ENCODE measurements at places on chromosomes 2 and 18.

DNA sequence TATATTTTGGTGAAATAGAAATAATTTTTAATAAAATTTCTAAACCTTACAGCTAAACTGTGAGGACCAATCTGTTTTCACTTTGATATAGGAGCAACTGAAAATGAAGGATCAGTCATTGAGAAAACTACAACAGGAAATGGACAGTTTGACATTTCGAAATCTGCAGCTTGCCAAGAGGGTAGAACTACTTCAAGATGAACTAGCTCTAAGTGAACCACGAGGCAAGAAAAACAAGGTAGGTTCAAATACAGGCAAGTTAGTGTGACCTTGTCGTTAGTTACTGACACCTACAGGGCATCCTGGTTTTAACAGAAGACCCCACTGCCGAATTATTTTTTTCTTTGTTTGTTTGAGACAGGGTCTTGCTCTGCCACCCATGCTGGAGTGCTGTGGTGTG, 75.5 kb upstream of the STON1 start:
- DNase-seq, result no peak

- DNase-seq, result peak; percentile 73
Measured at GRCh38 chr2:227884511-227884947, 13.1 kb downstream of the DAW1 start.

GRCh38 chr2:190582736-190583506, 48.4 kb upstream of the NEMP2 start:
- DNase-seq, result no peak

DNA sequence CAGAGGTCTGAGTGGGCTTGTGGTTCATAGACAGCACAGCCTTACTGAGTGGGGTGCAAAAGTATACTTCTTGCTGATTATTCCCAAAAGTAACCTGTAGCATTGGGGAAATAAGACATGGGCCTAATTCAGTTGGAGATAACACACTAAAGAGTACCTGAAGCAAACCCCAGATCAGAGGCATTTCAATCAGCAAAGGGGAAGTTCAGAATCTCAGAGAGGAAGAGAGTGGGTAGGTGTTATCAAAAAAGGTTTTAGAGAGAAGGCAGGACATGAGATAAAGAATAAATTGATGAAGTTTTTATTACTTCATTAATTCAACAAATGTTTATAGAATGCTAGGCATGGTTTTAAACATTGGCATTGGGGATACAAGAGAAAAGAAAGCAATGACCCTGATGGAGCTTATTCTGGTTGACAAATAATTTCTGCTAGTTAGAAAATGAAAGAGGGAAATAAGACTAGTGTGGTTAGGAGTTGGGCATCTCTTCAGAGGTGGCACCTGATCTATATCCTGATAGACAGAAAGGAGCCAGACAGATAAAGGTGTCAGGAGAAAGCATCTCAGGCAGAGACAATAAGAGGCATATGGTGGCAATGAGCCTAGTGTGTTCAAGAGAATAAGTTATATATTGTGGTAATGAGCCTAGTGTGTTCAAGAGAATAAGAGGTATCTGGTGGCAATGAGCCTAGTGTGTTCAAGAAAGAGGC, 153.8 kb upstream of the SETBP1 start:
- DNase-seq, result no peak

All from left ventricle myocardium superior (tissue), 1 donor.